Urinary bladder (tissue), 4 donors: ENCODE measurements at places on chromosomes 16 and 17. TPM values are rescaled to one million over a fixed set of nuclear protein-coding genes. Genes with fewer than 3 reads are reported as not detected.

GRCh38 chr17:79301469-79301868 is 226.8 kb downstream of the ENGASE start:
- no peak for DNase-seq

DNA sequence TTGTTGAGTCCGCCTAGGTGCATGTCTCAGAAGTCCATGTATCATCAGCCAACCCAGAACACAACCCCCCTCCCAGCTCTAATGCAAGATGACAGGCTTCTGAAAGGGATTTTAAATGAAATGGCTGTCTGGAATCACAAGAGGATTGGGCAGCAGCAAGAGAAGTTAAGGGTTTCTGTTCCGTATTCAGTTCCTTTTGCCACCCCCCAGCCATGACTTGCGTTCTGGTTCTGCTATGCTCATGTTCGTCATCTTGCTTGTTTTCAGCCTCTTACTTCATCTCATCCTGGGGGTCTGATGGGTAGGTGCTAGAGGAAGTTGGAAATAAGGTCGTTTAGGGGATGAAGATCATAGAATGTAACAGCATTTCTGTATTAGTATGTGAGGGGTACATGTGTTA is 12.0 kb downstream of the MINK1 start:
- DNase-seq: no peak

Gene DNASE1L2
- total RNA-seq: 0.74 TPM

Gene MMP2
- 455 TPM for total RNA-seq
